ENCODE measurements at places on chromosomes 13 and 19.

- no peak for DNase-seq
These were observed 233 bp downstream of the ZNF561 start for GRCh38 chr19:9620842-9621155.

DNA sequence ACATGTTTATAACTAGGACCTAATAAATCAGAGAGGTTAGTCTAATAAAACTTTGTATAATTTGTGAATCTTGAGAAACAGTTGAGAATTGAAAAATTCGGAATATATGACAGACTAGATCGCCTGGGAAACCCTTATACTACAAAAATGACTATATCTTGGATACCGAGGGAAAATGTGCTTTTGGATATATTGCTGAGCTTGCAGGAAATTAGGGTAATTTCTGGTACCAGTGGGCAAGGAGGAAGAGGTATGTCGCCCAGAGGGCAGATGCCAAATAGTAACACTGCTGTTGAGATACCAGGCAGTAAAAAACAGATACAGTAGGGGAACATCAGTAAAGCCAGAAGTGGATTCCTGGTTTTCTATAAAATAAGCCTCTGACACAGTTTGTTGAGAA, 17.3 kb downstream of the MPHOSPH8 start:
- no peak for DNase-seq

DNA sequence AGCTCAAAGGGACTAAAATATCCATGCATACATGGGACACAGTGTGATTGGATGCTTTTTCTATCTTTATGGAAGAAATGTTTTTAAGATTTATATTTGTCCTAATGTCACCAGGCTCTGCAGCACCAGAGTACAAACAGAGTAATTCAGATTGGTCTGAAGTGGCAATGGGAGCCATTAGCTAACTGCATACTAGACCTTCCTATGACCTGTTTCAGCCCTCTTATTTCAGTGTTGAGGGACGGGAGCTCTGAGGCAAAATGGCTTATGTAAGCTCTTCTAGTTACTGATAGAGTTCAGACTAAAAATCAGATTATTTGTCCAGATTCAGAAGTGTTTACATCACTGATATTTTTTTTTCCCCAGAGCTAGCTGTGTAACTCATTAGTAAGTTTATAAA, 4.9 kb downstream of the SLAIN1 start:
- DNase-seq = no peak

GRCh38 chr19:15631817-15632216, 8.9 kb upstream of the CYP4F3 start:
- DNase-seq = no peak

DNA sequence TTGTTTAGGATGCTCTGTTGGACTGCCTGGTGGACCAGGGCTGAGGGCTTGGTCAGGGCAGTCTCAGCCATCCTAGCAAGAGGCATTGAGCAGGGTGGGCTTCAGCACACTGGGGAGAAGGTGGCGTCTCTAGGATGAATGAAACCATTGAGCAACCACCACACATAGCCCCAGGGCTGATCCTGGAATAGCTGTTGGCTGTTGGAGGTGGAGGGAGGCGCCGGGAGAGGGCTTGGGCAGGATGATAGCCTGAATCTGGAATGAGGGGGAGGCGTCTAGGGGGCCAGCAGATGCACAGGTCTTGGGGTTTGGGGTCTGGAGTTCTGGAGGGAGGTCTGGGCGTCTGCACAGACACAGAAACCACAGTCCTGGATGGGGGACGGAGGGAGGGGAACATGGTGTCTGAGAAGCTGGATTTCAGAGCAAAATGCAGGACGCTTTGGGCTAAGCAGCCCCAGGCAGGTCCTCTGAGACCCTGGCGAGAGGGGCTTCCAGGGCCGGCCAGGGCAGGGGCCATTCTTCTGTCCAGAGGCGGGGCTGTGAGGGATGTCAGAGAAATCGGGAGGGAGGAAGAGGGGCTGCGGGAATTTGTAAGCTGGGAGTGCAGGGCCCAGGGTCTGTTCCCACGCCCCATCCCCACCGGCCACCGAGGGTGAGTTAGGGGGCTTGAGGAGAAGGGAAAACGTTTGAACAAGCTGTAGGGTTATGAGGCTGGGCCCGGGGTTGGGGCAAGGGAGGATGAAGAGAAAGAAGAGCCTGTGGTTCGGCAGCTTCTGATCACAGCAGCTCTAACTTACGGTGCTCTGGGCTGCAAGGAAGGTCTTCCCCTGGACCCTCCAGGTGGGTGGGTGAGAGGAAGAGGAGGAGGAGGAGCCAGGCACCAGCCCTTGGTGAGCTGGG, 5.2 kb downstream of the TRAPPC5 start:
- peak; percentile 18 for DNase-seq

DNA sequence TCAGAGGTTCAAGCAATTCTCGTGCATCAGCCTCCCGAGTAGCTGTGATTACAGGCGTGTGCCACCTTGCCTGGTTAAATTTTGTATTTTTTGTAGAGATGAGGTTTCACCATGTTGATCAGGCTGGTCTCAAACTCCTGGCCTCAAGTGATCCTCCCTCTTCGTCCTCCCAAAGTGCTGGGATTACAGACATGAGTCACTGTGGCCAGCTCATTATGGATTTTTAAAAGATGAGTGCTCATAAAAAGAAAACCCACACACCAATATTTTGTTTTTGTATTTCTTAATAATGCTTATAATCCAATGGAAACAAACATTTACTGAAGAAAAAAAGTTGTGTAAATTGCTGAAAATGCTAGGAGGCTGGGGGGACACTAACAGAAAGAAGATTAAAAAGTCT, 5.0 kb upstream of the MICU2 start:
- DNase-seq = no peak

- DNase-seq = no peak
These were observed 5.3 kb downstream of the RASIP1 start for GRCh38 chr19:48735031-48735615.

DNA sequence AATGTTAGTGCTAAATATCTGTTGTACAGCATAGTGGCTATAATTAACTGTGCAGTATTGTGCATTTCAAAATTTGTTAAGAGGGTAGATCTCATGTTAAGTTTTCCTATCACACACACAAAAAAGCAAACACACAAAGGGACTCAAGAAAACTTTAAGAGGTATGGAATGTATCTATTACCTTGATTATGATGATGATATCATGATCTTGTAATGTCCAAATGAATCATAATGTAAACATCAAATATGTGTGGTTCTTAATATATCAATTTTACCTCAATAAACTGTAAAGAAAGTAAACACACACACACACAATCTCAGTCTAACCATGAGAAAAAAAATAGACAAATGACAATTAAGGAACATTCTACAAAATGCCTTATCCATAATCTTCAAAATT, 934.6 kb downstream of the SLITRK1 start:
- no peak for DNase-seq

GRCh38 chr13:31208559-31209122, 8.9 kb downstream of the B3GLCT start:
- no peak for DNase-seq

DNA sequence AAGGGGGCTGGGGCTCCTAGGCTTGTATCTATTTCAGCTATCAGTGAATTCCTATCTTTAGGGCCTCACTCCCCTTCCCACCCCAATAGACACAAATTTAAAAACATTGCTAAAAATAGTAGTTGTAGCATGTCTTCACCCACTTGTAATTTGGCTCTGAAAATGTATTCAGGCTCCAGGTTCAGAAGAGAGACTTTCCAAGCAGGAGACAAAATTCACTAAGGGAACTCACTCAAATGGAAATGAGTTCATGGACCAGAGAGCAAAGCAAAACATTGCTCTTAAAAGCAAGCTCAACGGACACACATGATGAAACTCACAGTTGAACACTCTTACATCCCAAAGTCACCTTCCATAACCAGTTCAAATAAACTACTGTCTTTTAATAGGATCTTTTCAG, 36.8 kb downstream of the PHF11 start:
- no peak for DNase-seq

DNA sequence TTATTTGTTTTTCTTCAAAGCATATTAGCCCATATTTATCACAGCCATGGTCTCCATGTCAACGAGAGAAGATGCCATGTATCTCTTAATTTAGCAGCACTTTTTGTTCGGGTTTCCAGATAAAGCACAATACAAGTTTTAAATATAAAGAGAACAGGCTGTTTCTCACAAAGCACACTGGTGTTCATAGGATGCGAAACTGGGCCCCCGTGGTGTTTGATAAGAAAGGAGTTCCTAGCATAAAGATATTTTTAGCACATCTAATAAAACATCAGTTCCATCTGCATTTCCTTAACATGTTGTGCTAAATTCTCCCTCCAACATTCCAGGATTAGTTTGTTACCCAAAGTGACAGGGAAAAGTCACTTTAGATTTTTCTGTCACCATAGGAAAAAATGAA, 72.4 kb upstream of the EDNRB start:
- DNase-seq = no peak

DNA sequence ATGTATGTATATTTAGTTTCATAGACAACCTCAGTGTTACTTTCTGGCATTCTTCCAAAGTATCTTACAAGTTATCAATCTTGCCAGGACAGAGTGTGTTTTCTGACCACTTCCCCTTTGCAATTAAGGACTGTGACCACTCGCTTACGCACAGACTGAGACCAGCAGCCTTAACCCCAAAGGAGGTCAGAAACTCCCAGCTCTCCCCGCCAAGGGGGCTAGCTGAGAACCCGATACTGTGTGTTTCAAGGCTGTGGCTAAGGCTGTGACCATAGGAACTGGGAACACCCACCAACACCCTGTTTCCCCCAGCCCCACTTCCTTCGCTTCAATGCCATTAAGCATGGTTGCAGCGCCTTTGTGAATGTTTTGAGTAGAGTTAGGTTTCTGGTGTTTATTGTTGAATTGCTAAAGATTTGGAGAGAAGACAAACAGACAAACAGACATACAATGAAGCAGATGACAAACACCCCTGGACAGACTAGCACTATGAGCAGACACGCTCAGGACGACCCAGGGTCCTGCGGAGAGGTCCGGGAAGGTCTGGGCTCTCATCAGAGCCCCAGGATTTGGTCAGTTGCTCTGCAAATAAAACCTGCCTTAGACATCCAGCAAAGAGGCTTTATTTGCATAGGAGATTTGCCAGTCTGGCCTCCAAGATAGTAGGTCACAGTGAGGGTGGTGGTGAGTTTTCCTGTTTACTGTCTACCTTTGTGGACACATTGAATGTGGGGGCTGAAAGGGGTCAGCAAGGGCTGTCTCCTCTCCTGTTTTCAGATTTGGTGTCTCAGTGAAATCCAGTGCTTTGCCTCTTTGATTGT, 25.0 kb upstream of the TNFSF11 start:
- DNase-seq = no peak

DNA sequence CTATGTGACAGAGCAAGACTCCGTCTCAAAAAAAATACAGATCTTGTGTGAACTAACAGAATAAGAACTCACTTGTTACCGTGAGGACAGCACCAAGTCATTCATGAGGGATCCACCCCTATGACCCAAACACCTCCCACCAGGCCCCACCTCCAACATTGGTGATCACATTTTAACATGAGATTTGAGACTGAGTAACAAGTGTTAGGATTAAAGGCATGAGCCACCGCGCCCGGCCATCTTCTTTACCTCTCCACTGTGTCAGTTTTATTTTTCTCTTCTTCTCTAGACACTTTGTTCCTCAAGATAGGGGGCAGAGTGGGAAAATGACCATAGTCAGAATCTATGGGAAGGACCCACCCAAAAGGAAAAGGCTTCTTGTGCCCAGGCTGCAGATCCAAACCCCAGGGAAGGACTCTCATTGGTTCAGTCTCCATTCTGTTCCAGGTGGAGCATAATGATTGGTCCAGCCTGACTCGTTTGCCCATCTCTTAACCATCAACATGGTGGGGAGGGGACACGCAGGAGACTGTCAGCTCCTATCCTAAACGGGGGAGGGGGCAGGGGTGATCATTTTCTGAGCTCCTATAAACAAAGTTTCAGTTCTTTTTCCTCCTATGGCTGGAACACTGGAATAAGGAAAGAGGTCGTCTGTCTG, 1.3 kb upstream of the CALM3 start:
- DNase-seq = peak; percentile 28

- DNase-seq = no peak
These were observed 30.5 kb upstream of the ADGRE1 start for GRCh38 chr19:6856749-6857372.

- DNase-seq = no peak
These were observed 275.0 kb upstream of the MIR17HG start for GRCh38 chr13:91072486-91072885.

DNA sequence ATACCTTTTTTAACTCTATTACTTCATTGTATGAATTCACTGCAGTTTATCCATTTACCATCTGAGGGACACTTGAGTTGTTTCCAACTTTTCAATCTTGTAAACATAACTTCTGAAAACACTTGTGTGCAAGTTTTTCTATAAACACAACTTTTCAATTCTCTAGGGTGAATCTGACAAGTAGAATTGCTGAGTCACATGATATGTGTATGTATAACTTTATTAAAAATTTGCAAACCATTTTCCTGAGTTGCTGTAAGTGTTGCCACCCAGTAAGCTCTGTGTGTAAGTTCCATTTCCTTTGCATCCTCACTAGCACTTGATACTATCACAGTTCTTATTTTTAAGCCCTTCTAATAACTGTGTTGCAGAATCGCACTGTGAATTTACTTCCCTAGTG, 1415.6 kb upstream of the ATXN8OS start:
- no peak for DNase-seq

GRCh38 chr19:38211766-38212165, 12.3 kb downstream of the DPF1 start:
- DNase-seq = no peak

DNA sequence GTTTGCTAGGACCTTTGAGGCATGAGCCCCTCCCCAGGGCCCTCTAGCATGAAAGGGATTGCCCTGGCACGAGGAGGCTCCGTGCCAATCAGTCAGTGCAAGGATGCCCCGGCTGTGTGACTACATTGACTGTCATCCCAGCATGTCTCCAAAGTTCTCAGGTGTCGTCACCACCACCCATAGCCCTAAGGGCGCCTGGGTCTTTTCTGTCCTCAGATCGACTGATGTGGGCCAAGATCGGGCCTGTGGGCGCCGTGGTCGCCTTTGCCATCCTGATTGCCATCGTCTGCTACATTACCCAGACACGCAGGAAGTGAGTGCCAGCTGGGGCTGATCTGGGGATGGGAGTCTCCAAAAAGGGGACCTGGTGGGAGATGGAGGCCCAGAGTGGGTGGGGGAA, 18.4 kb downstream of the MAG start:
- no peak for DNase-seq

All from T47D (cell line).